NK-92 treated with Interleukin-12 subunit alpha and Interleukin-12 subunit beta, amount 100 ng/mL, for 24 hours (cell line): ENCODE measurements at places on chromosomes 7 and 10.

DNA sequence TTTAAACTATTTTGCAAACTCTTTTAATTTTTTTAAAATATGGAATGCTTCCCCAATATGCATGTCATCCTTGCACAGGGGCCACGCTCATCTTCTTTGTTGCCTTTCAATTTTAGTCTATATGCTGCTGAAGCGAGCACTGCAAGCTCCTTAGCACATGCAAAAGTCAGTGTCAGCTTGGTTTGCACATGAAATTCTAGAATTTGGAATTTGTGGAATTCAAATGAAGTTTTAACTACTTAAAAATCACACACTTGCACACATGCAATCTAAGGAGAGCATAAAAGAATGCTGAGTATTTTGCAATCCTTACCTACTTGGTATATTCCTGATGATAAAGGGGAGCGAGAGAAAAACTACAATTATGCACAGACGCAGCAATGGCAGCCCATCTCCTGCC lies 78.3 kb upstream of the ATP6V0A4 start:
- no peak for DNase-seq

- DNase-seq: no peak
Observed at GRCh38 chr7:126842451-126842850, 410.3 kb downstream of the GRM8 start.

- DNase-seq: no peak
Observed at GRCh38 chr10:43037440-43037839, 39.4 kb upstream of the RET start.

DNA sequence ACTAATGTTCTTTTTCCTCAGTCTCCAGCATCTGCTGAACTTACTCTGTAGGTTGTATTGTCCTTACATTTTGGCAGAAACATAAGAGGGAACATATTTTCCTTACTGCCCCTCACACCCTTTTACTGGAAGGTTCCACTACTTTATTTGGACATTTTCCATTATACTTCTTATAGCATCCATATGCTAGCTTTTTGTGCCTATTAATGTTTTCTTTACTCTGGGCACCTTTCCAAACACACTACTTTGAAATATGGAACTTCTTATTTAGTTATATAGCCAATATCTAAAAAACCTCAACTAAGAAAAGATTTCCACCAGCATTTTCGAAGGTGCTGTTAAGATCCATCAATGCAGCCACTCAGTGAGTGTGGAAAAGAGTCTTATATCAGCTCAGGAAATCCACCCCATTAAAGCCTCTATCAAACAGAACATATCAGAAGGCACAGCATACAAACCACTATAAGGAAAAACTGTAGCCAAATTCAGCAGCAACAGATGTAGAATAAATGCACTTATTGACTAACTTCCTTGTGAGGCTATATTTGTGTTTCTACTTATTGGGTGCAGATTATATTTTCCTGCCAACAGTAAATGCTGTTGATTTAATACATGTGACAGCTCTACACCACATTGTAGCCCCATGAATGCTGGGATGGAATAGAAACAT lies 272.5 kb upstream of the SEMA3E start:
- DNase-seq: no peak

- DNase-seq: no peak
Observed at GRCh38 chr7:54629771-54630170, 87.6 kb downstream of the VSTM2A start.

DNA sequence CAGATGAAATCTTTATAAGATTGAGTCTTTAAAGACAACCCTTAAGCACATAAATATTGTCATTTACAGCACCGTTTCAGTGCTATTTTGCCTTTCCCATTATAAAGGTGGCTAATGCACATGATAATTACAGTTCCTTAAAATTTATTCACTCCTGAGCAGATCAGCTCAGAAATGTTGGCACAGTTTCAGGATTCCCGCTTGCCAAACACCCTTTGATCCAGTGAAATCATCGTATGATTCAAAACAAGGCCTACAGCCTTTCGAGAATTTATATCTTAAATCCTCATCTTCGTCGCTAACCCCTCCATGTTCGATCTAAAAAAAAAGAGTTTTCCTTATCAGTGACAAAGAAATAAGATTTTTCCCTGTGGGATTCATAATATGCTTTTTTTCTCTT lies 14.1 kb upstream of the SOSTDC1 start:
- no peak for DNase-seq

DNA sequence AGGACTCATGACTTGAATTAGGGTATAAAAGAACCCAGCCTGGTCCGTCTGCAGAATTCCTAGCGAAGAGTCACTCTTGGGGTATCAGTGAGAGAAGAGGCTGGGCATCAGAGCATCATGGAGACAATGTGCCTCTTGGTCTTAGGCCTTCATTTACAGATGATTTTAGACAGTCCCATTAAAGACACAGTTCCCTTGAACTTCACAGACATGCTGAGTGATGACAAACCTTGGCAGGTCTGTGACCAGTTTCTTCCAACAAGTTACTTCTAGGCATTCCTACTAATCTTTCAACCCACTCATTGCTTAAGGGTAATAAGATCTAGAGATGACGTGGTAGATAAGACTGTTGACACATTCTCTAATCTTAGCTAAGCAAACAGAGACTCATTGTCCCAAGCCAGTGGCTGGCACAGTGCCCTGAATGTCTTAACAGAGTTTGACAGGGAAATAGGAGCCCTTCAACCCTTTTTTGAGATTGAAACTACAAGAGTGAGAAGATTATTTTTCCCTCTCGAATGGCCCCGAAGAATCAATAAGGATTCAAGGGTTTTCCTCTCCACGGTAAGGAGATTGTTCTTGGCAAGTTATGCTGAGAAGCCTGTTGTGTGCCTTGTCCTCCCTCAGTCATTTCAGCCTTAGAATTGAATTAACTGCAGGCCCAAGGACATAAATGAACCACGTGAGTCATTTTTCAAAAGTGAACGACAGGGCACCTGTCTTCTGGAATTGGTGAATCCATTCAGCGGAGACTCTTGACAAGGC lies 281.1 kb downstream of the CCDC3 start:
- no peak for DNase-seq

- no peak for DNase-seq
Observed at GRCh38 chr10:73841526-73842285, 30.3 kb upstream of the NDST2 start.

DNA sequence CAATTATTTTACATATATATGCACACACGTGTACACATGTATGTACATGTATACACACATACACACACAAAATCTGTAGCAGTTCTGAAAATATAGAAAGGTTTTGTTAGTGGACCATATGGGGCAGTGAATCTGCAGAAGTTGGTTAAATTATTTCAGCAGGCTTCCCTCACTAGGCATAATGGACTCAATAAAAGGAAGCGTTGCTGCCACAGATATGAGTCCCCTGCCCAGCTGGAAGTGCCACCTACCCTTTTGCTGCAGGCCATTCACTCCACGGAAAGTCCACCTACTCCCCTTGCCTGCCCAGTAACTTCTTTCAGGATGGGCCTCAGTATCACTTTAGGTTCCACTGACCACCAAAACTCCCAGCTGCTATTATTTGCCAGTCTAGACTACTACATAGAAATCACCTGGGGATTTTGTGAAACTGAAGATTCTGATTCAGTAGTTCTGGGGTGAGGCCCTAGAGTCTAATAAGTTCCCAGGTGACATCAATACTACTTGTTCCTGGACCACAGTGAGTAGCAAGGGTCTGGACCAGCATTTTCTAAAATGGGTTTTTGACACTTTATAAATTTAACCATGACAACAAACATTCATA lies 29.3 kb upstream of the CROT start:
- DNase-seq: no peak

GRCh38 chr10:77223526-77224460 lies 413.8 kb downstream of the KCNMA1 start:
- DNase-seq: no peak

DNA sequence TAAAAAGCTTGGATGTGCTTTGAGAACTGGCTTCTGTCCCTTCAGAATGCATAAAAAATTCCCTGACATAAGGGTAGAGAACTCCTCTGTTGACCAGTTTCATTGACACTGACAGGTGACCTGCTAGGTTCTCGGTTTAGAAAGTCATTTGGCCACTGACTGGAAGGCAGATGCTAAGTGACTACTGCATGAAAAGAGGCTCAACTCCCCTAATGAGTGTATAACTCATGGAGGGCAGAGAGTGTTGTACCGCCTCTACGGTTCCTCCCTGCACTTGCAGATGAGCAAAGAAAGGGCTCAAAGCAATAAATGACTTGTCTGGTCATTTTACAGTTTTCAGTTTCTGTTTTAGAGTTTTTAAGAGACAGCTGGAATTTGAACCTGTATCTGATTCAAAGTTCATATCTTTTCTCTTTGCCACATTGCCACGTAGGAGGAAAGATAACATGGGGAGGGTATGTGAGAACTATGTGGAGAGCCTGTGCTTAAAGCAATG lies 2.9 kb upstream of the FGL2 start:
- no peak for DNase-seq

GRCh38 chr10:124153023-124153826 lies 59.8 kb upstream of the CHST15 start:
- DNase-seq: peak; percentile 47

DNA sequence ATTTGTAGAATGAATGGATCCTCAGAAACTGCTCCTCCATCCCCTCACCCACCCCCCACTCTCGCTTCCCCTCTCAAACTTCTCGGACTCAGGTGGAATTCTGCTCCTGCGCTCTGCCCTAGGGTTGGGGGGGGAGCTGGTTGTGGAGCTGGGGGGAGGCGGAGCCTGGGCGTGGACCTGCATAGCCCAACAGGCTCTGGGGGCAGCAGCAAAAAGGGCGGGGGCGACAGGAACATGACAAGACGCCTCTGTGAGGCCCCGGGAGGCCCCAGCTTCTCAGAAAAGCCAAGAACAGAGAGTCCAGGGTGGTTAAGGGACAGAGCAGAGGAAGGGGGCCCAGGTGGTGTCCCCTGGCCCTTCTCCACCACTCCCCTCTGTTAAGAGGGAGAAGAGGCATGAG lies 3.5 kb downstream of the TSC22D4 start:
- DNase-seq: no peak

- DNase-seq: no peak
Observed at GRCh38 chr10:44894691-44895090, 16.4 kb upstream of the TMEM72 start.

GRCh38 chr10:5617521-5617920 lies 48.9 kb downstream of the ASB13 start:
- no peak for DNase-seq

DNA sequence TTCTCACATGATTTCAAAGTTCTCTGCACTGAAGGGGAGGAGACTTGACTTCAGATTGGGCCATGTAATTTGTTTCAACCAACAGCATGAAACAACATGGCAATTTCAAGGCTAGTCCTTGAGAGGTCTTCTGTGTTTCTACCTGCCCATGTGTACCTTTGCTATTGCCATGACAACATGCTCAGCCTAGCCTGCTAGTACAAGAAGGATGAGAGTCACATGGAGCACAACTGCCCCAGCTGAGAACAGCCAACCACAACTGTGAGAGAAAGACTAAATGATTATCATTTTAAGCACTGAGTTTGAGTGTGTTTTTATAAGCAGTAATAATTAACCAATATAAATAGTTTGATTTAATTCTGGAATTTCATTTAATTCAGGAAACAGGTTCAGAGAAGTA lies 41.9 kb downstream of the ANKMY2 start:
- no peak for DNase-seq

DNA sequence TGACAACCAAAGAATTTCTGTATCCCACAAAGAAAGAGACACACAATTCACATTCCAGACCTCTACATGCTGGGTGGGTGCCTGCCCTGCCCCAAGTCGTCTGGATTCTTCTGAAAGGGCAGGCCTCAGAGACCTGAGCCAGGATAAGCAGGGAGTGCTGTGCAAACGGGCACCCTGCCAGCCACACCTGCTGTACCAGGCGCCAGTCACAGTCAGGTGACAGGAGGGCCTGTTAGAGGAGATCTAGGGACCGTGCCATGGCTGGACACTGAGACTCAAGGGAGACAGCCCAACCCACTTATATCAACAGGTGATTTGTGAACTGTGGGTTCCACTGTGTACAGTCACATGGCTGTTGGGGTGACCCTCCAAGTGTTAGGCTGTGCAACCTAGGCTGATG lies 103.1 kb upstream of the AFAP1L2 start:
- no peak for DNase-seq

DNA sequence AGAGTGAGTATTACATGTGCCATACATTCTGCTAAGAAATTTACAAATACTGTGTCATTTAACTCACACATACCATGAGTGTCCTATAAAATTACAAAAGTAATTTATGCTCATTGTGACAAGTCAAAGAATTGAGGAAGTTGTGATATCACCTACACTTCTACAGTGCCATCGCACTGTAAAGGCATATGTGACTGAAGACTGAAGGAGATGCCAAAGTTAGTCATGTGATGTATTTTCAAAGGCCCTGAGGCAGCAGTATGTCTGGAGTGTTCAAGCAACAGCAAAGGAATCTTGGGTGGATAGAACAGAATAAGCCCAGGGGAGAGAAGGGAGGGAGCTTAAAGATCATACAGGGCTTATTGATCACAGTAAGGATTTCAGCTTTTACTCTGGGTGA lies 176.8 kb downstream of the WNT2 start:
- DNase-seq: no peak

DNA sequence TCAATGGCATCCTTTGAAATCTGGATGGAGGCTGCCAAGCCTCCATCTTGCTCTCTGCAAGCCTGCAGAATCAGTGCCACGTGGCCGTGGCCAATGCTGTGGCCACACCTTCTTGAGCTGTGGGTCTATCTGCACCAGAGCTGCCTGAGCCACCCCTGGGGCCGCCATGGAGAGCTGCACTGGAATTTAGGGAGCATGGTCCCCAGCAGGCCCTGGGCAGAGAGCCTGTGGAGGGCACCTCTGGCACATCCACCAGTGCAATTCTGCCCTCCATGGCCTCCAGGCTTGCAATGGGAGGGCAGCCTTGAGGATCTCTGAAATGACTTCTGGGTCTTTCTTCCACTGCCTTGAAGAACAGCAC lies 55.6 kb upstream of the NKX6-2 start:
- DNase-seq: no peak

- peak; percentile 32 for DNase-seq
Observed at GRCh38 chr10:124145109-124145870, 51.9 kb upstream of the CHST15 start.

GRCh38 chr7:141198194-141198958 lies 124.5 kb downstream of the TMEM178B start:
- no peak for DNase-seq

DNA sequence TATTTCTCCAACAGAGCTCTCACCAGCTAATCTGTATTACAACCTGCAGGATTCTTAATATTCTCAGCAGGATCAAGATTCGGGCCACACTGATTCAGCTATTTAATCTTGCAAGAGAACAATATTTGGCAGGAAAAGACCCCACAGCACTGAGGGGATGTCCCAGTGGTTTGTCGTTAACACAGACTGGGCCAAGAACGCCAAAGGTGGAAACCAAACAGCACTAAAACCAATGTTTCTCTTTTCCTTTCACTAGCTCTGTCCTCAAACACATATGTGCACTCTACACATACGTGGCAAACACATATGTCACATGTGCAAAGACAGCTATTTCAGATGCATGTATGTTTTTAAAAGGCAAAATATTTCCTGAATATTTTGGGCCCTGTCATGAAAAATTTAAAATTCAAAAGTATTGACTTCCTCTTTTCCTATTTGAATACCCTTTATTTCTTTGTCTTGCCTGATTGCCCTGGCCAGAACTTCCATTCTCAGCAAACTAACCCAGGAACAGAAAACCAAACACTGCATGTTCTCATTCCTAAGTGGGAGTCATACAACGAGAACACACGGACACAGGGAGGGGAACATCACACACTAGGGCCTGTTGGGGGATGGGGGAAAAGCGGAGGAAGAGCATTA lies 51.7 kb upstream of the NEBL start:
- DNase-seq: no peak

GRCh38 chr10:131072651-131073468 lies 238.7 kb downstream of the TCERG1L start:
- no peak for DNase-seq

GRCh38 chr10:82883603-82884002 lies 1008.6 kb downstream of the NRG3 start:
- DNase-seq: no peak

GRCh38 chr10:104128214-104128613 lies 6.2 kb downstream of the SFR1 start:
- DNase-seq: no peak
